NCI-H2227 treated with DMSO at 0.1 percent for 48 hours (cell line): ENCODE measurements at places on chromosomes 1 and 21.

GRCh38 chr1:221683681-221684080 lies 58.2 kb downstream of the DUSP10 start:
- no peak for DNase-seq

DNA sequence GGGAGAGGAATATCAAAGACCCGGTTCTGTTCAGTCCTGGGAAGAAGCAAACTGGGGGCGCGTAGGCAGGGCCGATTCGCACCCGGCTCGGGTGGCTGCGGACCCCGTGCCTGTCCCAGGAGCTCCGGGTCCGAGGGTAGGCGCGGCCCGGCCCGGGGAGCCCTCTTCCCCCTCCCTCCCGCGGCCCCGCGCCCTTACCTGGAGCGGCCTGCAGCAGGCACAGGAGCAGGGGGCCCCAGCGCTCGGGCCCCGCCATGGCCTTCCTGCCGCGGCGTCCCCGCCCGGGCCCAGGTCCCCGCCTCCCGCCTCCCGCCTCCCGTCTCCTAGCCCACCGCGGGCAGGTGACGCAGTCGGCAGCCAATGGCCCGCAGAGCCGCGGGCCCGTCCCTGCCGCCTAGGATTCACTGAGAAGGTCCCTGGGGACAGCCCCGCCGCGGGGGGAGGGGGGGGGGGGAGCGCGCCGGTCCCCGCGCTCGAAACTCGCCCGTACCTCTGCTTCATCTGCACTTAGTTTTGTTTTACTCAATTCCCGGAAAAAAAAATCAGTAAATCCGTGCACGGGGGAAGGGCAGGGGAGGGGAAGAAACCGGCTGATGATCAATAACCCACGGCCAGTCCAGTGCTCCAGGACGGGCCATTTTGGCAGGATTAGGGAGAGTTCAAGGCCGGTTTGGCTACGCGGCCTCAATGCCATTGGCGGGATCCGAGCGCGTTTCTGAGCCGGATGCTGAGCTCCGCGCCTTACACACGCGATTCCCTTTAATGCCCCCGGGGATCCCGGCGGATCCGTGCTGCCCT lies at the start of gene IFNLR1:
Gene IFNLR1, minus strand, starts transcription at position 297 of the 798 bp plus-strand sequence. Its CDS starts 41 bp downstream, at position 256.
- peak; percentile 40 for DNase-seq

DNA sequence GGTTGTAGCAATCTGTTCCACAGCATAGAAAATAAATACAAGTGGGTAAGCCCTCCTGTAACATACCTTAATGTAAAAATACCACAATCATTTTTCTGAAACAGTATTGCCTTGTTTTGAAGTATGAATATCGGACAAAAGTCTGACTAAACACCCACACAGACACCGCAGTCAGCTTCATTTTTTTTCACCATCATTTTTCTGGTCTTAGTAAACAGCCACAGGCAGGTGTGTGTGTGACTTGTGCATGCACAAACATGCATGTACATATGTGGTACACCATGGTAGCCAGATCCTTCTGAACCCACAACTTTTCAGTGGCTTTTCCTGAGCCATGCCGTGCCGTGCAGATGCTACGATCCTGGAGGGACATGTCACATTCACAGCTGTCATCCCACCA lies 261.7 kb downstream of the PCP4 start:
- DNase-seq, result no peak

GRCh38 chr1:109256971-109257681 lies 7.8 kb downstream of the CELSR2 start:
- DNase-seq, result no peak

- DNase-seq, result no peak
Measured at GRCh38 chr1:908661-909060, 15.1 kb upstream of the SAMD11 start.

DNA sequence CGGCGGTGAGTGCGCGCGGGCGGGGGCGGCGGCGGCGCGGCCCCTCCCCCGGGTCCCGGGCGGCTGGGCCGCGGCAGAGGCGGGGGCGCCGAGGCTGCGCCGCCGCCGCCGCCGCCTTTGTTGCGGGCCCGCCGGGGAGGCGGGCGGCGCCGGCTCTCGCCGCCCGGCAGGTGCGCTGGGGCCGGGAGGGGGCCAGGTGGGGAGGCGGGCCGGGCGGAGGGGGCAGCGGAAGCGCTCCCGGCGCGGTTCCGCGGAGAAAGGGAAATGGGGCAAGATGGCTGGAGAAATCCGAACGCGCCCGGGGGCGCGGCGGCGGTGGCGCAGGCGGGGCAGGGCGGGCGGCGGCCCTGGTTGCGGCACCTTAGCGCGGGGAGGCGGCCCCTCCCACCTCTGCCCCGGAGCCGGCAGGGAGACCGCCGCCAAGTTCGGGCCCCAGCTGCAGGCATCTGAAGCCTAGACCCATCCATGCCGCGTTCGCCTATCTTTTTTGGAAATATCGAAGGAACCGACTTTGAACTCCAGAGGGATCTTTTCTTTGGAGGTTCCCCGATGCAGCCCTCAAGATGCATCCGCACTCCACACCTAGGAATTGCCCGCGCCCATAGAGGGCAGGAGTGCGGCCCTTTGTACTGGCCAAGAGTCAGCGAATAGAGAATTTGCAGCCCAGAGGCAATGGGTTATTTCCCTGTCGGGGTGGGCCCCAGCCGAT lies 479 bp downstream of the POGK start:
- peak; percentile 57 for DNase-seq

DNA sequence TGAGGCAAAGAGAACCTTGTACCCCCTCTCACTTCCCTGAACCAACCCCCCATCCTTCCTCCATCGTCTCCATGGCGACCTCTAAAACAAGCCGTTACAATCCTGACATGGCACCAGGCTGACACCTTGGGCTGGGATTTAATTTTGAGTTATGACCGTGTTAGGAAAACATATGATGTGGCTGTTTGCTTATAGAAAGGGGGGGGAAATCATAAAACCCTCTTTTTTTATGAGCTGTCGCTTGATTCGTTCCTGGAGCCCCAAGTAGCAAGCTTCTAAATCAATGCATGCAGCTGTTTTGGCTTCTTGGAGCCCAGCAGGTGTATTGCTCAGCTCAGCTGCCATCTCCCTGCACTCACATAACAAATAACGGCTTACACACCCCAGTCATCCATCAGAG lies 301.2 kb upstream of the SPAG17 start:
- DNase-seq, result no peak

DNA sequence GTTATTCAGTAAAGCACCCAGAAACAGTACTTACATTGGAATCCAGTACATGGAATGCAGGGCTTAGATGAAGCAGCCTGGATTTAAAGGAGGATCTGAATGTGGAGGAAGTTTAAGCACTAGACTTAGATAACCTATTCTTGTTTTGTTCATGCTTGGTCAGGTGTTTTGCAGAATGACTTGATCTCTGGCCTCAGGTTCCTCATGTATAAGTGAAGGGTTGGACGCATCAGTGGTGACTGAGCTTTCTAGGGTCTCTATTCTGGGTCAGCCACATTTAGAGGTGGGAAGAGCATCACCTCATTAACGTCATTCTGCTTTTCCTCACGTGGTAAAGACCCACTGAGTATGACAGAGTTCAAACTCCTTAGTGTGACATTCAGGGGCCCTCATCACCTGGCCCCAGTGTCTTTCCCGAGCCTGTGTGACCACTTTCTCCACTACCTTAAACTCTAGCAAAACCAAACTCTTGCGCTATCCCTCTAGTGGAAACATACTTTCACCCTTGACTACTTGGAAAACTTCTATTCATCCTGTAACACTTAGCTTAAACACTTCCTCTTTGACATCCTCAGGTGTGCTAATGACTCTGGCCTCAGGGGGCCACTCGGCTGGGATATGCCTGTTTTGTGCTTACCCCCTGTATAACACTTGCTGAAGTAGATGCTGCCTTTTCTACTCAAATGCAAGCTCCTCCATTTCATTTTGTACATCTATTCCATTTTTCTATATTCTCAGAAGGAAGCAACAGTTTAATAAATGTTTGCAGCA lies 871 bp upstream of the ERICH3 start:
- no peak for DNase-seq

GRCh38 chr21:42239973-42240372 lies 21.0 kb downstream of the ABCG1 start:
- no peak for DNase-seq

DNA sequence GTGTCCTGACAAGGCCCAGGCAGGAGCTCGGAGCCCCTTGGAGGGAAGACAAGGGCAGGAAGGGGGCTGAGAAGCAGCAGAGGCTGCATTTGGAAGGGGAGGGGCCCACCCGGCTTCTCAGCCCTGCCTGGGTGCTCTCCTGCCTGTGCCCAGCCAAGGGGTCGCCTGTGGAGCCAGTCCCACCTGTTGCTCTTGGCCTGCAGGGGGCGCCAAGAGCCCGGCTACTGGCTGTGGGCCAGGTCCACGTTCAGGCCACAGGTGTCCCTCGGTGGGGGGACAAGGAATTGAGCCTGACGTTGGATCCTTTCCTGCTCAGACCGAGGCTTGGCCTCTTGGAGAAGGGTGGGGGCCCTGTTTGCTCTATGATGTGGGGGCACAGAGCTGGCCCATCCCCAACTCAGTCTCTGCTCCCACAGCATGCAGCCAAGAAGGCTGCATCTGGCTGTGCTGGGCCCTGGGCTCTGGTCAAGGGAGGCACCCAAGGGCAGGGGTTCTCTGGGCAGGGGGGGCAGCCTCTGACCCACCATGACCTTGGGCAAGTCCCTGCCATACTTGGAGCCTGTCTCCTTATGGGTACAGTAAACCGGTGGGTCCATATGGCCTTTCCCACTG lies 10.9 kb downstream of the WNT4 start:
- peak; percentile 29 for DNase-seq

DNA sequence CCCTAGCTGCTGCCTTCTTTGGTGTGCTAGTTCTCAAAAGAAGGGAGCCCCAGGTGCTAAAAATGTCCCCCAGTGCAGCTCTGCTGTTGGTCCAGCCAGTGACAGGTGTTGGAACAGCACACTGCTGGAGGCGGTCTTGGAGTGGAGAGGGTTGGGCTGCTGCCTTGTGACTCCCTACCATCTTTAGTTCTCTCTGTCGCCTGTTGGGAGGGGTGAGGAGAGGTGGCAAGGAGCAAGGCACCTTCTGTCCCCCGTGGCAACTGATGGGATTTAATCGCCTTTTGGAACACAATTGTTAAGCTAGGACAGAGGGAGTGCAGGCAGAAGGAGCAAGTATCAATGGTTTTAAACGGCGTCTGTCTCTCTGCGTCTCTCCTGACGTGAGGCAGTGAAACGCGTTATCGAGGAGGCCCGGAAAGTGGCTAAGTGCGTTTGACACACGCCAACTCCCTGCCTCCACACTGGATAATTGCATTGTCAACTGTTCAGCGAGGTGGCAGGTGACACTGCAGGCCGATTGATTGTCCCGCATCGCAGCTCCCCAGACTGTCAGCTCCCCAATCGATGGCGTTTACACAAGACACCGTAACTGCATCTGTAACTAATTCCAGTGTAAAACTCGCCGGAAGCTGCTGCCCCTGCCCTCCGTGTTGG lies 34.0 kb downstream of the TMEM53 start:
- DNase-seq, result no peak

GRCh38 chr1:109799445-109799844 lies 35.7 kb upstream of the EPS8L3 start:
- DNase-seq, result no peak

DNA sequence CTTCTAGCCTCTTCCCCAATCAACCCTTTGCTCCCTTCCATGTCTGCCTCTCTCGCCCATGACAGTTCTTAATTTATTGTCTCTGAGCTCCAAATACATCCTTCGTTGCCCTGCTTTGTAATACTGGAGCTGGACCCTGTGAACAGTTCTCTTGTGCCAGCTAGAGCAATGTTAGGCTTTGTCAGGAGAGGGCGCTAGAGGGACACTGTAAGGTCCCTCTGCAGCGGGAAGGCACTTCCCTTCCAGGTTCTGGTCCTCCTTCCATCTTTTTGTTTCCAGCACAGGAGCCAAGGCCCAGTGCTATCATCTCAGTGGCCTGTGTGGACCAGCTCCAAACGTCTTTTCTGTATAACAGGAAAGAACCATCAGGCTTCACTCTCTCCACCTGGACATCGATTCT lies 95.9 kb downstream of the PTPRU start:
- no peak for DNase-seq

- no peak for DNase-seq
Measured at GRCh38 chr1:209400351-209401220, 182.9 kb upstream of the CAMK1G start.

GRCh38 chr21:34992736-34993398 lies 56.2 kb downstream of the RUNX1 start:
- DNase-seq, result no peak

GRCh38 chr21:32143241-32143939 lies 135.5 kb downstream of the MIS18A start:
- DNase-seq, result no peak

DNA sequence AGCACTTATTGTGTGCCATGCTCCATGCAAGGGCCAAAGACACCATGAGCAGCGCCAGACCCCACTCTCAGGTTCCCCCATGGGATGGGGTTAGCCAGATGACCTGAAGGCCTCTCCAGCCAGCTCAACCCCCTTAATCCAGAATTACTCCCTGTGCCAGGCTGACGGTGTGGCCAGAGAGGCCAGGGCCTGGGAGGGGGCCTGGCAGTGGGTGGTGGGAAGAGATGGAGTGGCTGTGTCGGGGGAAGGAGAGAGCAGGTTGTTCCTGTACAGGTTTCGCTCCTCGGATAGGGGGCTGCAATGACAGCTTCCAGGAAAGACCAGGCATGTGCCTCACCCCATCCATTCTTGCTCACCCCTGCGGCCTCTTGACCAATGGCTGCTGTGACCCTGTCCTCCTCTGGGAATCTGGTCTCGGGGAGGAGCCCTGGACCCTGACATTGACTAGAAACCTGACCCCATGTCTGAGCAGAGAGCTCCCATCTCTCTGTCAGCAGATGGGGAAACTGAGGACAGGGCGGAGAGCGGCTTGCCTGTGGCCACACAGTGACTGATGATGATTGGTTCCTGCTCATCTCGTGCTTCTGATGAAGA lies 345.3 kb downstream of the MATN1 start:
- DNase-seq, result no peak

- DNase-seq, result no peak
Measured at GRCh38 chr1:154344977-154345837, 19.9 kb downstream of the ATP8B2 start.

GRCh38 chr1:231808990-231809389 lies 182.4 kb downstream of the DISC1 start:
- DNase-seq, result no peak
